ENCODE measurements at places on chromosomes 6 and 20. TPM values are rescaled to one million over a fixed set of nuclear protein-coding genes. Genes with fewer than 3 reads are reported as not detected.

UBE2C gene
- not detected for total RNA-seq

CST7 gene
- not detected for total RNA-seq

FAM83C gene
- total RNA-seq = not detected

DNA sequence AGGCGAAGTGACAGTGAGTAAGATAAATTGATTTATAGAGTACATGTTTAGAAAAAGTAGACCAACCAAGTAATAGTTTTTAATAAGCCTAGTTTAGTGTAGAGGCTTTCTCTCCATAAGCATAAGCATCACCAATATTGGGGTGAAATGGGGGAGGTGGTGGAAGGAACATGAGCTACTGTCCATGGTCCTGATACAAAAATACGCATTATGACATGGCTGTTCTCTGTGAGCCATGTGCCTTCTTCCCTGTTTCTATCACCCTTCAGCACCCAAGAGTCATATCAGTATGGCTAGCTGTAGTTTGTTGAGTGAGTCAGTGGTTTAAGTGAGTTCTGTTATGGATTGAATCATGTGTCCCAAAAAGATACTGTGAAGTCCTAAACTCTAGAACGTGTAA, 150.8 kb downstream of the EDN1 start:
- no peaks in the 10 kb centered on the region for H3K36me3 ChIP-seq
- H3K27me3 ChIP-seq = no peaks in the 10 kb centered on the region
- H3K27ac ChIP-seq = no peak overlapping the region
- no peak for DNase-seq

GRCh38 chr6:150412221-150412620, 43.4 kb downstream of the IYD start:
- no peak for DNase-seq
- no peak overlapping the region for H3K4me3 ChIP-seq
- H3K4me1 ChIP-seq = peaks cover 9% of the 10 kb centered on the region
- no peak overlapping the region for H3K27ac ChIP-seq
- H3K36me3 ChIP-seq = no peaks in the 10 kb centered on the region

DNA sequence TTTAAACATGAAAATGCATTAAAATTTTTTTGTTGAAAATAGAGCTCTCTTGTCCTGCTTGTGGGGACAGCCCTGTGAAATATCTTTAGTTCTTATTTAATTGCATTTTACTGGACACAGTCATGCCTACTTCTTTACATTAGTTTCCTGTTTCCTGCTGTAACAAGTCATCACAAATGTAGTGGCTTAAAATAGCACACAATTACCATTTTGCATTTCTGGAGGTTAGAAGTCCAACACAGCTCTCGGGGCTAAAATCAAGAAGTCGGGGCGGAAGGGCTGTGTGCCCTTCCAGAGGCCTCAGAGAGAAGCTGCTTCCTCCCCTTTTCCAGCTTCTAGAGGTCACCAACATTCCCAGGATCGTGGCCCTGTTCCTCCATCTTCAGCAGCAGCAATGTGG, 29.4 kb downstream of the PNLDC1 start:
- H3K36me3 ChIP-seq = no peaks in the 10 kb centered on the region
- no peak overlapping the region for H3K4me3 ChIP-seq

DNA sequence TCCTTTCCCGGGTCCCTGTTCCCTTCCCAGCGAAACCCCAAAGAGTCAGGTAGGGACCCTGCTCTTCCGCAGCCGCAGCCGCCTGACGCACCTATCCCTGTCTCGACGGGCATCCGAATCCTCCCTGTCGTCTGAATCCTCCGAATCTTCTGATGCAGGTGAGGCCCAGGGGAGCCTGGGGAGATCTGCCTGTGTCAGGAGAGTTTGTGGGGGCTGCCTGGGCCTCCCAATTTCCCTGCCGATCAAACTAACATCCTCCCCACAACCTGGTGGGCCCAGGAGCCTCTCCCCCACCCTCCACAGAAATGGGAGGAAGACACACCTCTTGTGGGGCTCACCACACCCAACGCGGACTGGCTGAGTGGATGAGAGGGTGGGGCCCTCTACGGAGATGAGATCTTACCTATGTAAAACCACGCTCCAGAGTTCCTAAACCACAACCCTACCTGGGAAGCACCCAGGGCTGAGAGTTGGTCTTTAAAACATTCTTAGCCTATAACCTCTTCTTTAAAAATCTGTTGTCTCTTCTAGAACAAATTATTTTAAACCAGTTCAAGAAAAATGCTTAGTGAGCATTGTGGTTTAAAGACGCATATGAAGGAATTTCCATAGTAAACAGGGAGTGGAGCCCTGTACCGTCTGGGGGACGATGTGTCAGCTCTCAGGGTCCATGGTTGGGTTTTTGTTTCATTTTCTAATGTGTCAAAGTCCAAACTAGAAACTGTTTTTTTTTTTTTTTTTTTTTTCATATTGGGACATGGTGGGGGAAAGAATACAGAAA, 1.7 kb downstream of the CDC25B start:
- peaks cover 27% of the 10 kb centered on the region for H3K4me1 ChIP-seq
- H3K36me3 ChIP-seq = peaks cover 27% of the 10 kb centered on the region
- H3K27ac ChIP-seq = no peak overlapping the region
- DNase-seq = no peak
- no peaks in the 10 kb centered on the region for H3K27me3 ChIP-seq
- peak overlapping the region; percentile 74 for H3K4me3 ChIP-seq

- DNase-seq = no peak
- H3K36me3 ChIP-seq = no peaks in the 10 kb centered on the region
- H3K4me1 ChIP-seq = no peaks in the 10 kb centered on the region
- no peak overlapping the region for H3K4me3 ChIP-seq
- H3K27ac ChIP-seq = no peak overlapping the region
These were observed 822.1 kb downstream of the TENT5A start for GRCh38 chr6:80930376-80930775.
